ENCODE measurements at places on chromosomes 13 and 19.
A peak's percentile ranks its signal among the peaks of the same experiment; 100 is the strongest.

- DNase-seq: peak; percentile 63
Observed at GRCh38 chr19:56314018-56314380, 640 bp downstream of the ZSCAN5A start.

DNA sequence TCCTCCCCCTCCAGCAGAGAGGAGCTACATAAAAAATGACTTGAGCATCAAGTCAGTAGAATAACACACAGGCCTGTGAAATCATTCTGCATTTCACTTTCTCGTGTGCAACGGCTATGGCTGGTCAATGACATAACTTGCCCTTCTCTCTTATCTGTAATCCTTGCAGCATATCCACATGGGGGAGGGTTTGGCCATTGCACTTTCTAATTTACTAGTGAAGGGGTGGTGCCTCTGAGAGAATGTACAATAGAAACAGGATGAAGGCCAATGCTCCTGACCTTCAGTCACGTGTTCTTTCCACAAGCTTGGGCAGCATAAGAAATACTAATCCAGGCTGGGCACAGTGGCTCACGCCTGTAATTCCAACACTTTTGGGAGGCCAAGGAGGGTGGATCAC is 641.0 kb upstream of the ARGLU1 start:
- DNase-seq: no peak

DNA sequence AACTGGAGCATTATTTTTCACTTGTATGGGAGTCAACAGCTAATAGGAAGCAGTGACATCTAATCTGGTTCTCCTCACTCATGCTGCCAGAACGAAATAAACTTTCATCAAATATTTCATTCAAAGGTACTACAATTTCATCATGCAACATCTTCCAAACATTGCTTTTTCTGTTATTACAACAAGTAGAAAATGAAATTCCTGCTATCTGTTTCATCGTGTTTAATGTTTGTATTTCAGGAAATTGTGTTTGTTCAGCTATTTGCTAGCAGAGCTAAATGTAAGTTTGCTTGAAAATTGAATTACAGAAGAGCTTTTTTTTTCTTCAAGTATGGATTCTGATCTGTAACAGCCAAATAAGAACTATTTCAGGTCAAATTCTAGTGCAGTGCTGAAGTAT is 90.1 kb downstream of the SLITRK6 start:
- DNase-seq: peak; percentile 62

- no peak for DNase-seq
Observed at GRCh38 chr13:99119656-99120055, 81.0 kb upstream of the UBAC2 start.

DNA sequence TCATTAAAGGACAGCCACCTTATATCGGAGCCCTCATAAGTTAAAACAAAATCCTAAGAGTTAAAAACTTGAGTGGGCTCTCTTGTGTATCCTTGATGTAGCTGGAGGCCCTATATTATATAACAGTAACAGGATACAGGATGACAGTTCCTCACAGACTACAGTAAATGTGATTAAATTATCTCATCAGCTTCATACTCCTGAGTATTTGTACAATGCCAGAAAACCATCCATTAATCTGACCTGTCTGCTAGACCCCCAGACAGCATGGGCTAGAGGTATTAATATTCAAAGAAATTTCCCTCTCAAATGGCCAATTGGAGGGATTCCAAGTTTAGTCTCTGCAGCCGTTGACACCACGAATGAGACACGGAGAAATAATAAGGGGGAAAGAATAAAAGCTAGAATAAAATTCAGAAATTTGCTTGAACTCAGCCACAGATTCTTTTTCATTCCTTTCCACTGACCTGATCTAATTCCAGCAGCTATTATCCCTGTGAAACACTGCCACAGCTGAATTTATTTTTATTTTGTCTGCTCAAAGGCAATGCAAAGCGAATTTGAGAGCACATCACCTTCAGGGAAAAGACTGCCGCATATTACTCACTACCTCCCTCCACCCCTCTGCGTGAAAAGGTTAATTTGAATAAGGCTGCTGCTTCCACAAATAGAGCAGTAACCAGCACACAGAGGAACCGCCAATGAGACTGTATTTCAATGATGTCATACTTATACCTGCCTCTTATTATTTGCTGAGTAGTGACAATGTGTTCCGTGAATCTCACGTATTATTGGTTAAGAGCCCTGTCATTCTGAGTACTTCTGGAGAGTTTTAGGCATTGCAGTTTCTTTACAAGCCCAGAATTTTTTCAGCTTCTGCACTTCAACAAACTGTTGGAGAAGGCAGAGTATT is 155.9 kb upstream of the KLF12 start:
- peak; percentile 81 for DNase-seq

- DNase-seq: no peak
Observed at GRCh38 chr13:47306991-47307390, 410.1 kb upstream of the HTR2A start.

- peak; percentile 19 for DNase-seq
Observed at GRCh38 chr19:46603752-46604231, 2.7 kb downstream of the CALM3 start.

GRCh38 chr19:23287620-23288019 is 37.4 kb upstream of the ZNF724 start:
- no peak for DNase-seq

GRCh38 chr13:46743191-46743590 is 53.8 kb downstream of the ESD start:
- DNase-seq: peak; percentile 26

DNA sequence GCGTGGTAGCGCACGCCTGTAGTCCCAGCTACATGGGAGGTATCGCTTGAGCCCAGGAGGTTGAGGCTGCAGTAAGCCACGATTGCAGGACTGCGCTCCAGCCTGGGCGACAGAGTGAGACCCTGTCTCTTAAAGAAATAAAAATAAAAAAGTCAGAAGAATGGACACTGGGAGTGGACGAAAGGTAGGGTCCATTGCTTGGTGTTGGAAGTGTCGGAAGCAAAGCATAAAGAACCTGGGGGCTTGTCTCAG is 392 bp upstream of the ARHGAP33 start:
- DNase-seq: no peak

DNA sequence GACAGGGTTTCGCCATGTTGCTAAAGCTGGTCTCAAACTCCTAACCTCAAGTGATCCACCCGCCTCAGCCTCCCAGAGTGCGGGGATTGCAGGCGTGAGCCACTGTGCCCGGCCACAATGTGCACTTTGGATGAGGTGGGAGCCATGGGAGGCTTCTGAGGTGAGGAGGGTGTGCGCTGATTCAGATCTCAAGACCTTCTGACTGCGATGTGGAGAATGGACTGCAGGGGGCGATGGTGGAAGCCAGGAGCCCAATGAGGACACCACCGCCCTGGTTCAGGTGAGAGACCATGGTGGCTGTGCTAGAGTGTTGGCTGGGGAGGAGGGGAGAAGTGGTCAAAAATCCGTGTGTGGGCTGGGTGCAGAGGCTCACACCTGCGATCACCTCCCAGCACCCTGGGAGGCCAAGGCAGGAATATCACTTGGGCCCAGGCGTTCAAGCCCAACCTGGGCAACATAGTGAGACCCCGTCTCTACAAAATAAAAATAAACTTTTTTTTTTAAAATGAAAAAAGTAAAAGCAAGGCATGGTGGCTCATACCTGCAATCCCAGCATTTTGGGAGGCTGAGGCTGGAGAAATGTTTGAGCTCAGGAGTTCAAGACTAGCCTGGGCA is 5.6 kb downstream of the INAFM1 start:
- DNase-seq: peak; percentile 42

DNA sequence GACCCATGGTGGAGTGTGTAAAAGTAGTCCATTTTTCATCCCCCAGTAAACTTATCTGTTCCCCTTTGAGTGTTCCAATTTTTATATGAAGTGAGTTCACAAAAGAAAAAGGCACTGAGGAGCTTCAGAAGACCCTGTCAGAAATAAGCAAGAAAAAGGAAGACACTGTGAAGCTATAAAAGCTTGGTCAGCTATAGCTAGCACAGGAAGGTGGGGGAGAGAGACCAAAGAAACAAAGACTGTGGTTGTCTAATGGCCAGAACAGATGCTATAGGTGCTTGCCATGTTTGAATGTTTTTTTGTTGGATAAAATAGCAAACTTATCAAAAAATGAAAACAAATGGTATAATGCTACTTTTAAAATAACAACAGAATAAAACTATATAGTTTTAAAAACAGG is 46.5 kb downstream of the RCBTB2 start:
- DNase-seq: no peak

- DNase-seq: no peak
Observed at GRCh38 chr13:42102961-42103865, 54.8 kb downstream of the DGKH start.

- DNase-seq: peak; percentile 75
Observed at GRCh38 chr13:108269601-108270328, at the start of gene TNFSF13B. Gene TNFSF13B, plus strand, starts transcription at chr13:108269718. Its CDS starts 178 bp downstream, at chr13:108269896.

GRCh38 chr13:66369666-66370065 is 860.5 kb downstream of the PCDH9 start:
- no peak for DNase-seq

DNA sequence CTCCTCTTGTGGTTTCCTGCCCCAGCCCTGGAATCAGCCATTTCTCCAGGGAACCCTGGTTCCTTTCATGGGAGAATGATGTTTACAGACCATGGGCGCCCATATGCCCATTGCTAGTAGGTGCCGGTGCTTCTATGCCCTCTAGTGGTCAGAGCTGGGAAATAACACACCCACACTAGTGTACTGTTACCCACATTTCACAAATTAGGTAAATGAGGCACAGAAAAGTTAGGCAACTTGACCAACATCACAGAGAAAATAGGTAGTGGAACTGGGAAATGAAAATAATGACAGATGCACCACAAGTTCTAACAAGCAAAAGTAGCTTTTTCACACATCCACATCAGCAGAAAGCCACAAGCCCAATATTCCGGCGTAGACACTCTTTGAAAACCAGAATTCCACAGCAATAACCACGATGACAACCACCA is 1.3 kb upstream of the CEACAM3 start:
- DNase-seq: peak; percentile 67

- DNase-seq: peak; percentile 14
Observed at GRCh38 chr19:35318679-35319448, 10.1 kb upstream of the CD22 start.

- DNase-seq: peak; percentile 98
Observed at GRCh38 chr19:13781547-13781946, 7.3 kb downstream of the C19orf53 start.

DNA sequence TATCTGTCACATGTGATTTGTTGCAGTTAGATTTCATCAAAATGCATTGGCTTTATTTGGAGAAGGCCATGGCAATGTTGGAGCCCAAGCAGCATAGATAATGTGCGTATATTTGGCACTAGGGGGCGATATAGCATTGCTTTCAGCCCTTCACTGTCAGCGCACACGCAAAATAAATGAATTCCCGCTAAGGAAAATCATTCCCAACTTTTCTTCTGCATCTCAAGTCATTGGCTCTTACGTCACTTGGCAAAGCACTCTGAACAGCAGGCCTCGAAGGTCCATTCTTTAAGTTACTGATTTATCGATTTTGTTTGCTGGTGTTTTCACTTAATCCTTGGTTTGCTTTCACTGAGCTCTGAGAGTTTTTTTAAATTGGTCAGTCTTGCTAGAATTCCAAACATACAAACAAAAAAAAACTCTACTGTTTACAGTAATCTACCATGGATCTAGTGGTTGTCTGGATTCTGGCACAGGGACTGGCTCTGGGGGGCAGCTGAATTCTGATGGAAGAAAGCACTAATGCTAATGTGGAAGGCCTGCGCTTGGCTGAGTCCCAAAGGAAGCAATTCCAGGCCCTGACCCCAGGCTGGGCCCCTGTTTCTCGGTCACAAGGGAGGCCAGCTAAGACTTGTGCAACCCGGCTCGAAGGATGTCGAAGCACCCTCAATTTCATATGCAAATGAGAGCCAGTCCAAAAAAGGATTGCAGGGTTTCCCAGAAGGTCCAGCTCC is 97.7 kb upstream of the IPO5 start:
- peak; percentile 96 for DNase-seq

GRCh38 chr19:35134601-35135242 is at the start of gene LGI4:
Gene LGI4, minus strand, starts transcription at chr19:35135059. Its CDS starts 379 bp downstream, at chr19:35134680.
- DNase-seq: no peak

- DNase-seq: peak; percentile 64
Observed at GRCh38 chr13:65594298-65594781, 1635.8 kb downstream of the PCDH9 start.

GRCh38 chr19:55406826-55407549 is 600 bp downstream of the UBE2S start:
- peak; percentile 68 for DNase-seq

DNA sequence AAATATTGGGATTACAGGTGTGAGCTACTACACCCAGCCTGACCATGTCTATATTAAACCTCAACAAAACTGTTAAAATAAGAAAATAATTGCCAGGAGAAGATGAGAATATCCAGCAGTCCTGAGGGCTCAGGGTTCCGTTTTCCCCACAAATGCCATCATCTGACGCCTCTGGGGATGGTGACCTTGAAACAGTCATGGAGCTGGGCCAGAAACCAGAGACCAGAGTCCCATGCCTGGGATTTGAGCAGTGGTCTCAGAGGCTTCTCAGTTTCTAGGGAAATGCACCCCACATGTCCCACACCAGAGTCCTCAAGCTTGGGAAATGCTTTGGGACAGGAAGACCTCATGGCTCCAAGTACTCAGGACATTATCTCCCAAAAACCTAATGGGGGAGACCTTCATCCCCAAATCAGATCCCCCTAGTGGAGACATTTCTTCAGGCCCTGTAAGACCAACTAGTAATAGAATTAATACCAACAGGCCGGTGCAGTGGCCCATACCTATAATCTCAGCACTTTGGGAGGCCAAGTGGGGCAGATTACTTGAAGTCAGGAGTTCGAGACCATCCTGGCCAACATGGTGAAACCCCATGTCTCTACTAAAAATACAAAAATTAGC is 2.9 kb upstream of the MAP1S start:
- no peak for DNase-seq

- no peak for DNase-seq
Observed at GRCh38 chr19:34678421-34678820, 943 bp downstream of the ZNF302 start.

DNA sequence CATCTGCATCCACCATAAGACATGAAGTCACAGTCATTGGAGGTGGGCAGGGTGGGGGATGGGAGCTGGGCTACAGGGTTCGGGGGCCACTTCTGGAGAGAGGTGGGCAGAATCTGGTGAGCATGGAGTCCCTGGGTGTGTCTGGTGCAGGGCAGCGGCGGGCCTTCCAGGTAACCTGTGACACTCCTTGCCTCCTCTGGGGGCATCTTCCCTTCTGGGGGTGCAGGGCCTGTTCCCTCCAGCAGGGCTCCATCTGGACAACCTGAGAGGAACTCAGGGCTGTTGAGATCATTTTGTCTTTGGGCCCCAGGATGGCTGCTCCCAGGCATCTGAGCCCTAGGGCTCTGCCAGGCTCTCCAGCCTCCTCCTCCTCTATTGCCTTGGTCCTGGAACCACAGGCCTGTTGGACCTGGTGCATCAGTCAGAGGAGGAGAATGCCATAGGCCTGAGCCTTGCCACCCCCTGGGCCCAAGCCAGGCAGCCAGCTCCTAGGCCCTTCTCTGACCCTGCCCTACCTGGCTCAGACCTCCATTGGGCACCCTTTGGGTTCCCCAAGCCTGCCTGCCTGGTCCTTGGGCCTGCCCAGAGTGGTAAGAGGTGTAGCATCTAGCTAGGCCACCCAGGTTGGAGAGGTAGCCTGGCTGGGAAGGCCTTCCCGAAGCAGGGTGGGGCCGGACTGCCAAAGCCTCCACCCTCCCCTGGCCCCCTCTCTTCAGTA is 13.4 kb downstream of the LYL1 start:
- no peak for DNase-seq

GRCh38 chr13:112721198-112722104 is 31.6 kb downstream of the ATP11A start:
- no peak for DNase-seq

Data from adipocyte (in vitro differentiated cells).